ENCODE measurements at places on chromosomes 3 and 15.

- DNase-seq, result no peak
Observed at GRCh38 chr15:62474771-62475124, 309.7 kb upstream of the C2CD4B start.

GRCh38 chr15:74174219-74174957 lies 878 bp downstream of the ISLR start:
- peak; percentile 87 for DNase-seq

- no peak for DNase-seq
Observed at GRCh38 chr3:36814066-36814717, 49.8 kb upstream of the DCLK3 start.

GRCh38 chr15:63332367-63333124 lies 49.1 kb downstream of the CA12 start:
- no peak for DNase-seq

DNA sequence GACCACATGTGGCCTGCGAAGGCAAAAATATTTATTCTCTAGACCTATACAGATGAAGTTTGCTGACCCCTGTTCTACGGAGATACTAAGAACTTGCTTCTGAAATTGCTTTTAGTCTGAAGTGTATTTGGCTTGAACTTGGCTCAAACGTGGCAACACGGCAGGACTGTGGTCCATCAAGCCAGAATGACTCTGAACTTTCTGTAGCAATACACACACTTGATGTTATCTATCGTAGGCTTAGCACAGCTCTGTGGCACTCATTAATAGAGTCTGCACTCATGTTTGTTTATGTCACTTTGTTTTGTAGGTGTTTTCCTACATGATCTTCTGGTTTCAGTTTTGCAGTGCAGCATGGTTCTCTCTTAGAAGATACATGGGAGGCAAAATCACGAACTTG lies 298.1 kb downstream of the ADAMTS17 start:
- DNase-seq, result peak; percentile 44

- no peak for DNase-seq
Observed at GRCh38 chr15:82900511-82901060, 51.9 kb downstream of the HOMER2 start.

DNA sequence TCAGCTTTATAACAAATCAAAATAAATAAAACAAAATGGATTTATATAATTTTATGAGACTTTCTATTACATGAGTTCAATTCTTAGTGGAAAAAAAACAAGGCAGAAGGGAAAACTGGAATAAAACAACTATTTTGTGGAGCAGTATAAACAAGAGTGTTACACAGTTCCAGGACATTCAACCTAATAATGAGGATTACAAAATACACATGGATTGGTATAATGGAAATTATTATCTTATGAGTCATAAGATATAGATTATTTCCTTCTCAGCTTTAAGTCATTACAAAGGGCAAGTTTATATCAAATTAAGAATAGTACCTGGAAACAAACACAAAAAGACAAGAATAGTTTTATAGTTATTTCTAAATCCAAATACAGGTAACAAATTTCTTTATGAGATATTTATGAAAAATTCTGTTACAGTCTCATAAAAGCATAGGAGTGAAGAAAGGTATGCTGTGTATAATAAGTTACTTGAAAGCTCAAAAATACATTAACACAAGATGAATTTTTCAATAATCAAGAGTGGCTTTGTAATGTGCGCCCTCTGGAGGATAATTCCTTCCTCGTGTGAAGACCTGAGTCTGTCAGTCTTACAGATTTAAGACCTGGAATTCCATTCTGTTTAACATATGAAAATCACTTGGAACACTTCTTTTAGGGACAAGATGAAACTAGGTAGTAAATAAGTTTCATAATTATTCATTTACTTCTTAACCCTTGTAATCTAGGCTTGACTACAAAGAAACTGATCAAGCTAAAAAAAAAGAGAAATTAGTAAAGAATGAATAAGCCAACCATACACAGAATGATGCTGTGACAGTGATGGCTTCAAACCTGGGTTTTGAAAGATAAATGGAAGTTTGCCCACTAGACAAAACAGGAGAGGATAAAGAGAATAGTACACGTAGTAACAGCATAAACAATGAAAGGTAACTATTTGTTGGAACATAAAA lies 9.5 kb downstream of the COPS2 start:
- no peak for DNase-seq

DNA sequence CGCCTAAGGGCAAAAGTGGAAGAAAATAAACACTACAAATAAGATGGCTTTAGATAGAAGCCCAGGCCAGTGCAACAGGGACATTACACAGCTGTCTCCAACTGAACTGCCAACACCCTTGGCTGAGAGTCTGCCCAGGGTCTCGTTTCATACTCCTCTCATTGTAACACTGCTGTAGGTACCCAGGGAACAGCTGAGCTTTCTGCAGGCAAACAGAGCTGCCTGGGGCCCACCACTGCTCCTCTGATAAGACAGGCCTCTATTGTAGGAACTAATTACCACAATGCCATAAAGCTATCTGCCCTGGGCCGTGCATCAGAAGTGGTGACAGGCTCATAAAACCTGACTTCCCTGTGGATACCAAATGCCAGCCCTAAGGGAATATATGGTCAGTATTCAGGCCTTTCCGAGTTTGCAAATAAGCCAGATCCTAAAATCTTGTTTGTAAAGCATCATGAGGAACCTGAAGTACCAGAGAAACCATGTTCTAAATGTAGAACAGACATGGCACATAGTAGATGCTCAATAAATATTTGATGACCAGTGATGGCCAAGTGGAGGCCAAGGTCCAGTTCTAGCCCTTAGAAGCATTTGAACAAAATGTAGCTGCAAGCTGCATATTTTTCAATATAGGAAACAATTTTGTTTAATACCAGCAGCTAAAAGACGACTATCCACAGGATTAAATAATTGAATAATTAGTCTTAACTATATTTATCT lies 84.3 kb upstream of the NEO1 start:
- DNase-seq, result no peak

- no peak for DNase-seq
Observed at GRCh38 chr15:38059665-38060064, 125.2 kb downstream of the TMCO5A start.

GRCh38 chr3:23987356-23987755 lies 42.3 kb downstream of the NR1D2 start:
- DNase-seq, result no peak

DNA sequence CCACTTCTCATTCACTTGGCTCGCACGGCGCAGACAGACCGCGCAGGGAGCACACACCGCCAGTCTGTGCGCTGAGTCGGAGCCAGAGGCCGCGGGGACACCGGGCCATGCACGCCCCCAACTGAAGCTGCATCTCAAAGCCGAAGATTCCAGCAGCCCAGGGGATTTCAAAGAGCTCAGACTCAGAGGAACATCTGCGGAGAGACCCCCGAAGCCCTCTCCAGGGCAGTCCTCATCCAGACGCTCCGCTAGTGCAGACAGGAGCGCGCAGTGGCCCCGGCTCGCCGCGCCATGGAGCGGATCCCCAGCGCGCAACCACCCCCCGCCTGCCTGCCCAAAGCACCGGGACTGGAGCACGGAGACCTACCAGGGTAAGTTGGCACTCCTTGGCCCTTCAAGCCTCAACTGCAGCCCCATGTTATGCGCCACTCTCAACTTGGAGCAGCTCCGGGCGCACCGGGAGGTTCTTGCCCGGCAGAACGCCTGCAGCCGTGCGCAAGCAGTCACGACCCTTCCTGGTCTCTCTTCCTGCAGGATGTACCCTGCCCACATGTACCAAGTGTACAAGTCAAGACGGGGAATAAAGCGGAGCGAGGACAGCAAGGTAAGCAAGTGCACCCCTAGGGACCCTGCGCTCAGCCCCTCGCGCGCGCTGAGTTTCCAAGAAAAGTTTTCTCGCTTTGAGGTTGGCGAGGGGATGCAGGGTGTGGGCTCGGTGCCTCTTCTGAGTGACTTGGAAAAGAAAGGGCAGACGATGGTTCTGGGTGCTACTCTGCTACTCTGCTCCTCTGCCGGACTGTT lies at the start of gene BHLHE40:
Gene BHLHE40 (plus strand): TSS at position 10 of the 801 bp plus-strand sequence. CDS start 282 bp downstream, at position 292.
- DNase-seq, result no peak

DNA sequence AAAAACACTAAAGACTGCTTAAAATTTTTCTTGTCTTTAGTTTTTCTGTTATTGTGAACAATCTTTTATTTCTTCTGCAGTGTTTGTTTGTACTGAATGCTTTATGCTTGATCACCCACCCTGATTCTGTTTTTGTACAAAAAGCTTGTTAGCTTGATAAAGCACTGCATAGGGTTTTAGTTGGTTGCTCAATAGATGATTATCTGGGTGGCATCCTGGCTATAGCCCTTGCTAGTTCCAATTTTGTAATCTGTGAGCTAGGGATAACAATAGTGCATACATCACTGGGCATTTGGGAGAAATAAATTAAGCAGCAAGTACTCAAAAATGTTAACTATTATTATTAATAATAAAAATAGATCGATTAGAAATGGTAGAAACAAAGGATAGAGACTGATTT lies 102.3 kb downstream of the ZPLD1 start:
- no peak for DNase-seq

DNA sequence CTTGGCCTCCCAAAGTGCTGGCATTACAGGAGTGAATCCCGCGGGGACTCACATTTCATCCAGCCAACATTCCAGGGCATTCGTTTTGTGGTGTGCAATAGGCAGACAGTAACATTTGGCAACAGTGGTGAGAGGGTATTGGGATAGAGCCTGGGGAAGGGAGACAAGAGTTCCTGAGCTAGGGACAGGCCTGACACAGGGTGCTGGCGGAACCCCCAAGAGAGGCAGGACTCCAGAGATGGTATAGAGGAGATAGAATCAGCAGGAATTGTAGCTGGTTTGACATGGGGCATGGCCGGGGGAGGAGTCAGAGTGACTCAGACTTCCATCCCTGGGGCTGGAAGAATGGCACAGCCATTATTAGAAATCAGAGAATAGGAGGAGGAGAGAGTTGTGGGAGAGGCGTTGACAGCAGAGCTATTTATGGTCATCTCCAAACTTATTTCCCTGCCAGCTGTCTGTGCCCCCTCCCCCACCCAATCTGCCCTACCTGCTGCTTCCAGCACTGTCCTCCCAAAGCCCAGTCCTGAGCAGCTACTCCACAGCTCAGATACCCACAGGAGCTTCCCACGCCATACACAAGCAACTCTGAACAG lies 4.4 kb upstream of the IDH2 start:
- DNase-seq, result no peak

GRCh38 chr3:46480491-46481195 lies 15.9 kb upstream of the LTF start:
- DNase-seq, result no peak

DNA sequence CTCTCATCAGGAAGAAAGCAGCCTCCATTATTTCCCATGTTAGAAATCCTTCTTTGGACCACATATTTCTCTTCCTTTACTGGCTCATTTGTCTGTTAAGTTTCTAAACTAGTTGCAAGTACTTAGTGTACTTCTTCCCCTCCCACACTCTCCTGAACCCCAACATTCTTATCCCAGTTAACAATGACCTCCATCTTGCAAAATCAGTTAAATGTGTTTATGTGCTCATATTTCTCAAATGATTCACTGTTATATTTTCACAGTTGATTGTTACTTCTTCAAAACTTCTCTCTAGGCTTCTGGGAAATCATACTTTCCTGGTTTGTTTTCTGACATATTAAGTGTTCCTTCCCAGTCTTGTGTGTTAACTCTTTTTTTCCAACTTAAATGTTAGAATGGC lies 856.9 kb downstream of the EPHA3 start:
- no peak for DNase-seq

DNA sequence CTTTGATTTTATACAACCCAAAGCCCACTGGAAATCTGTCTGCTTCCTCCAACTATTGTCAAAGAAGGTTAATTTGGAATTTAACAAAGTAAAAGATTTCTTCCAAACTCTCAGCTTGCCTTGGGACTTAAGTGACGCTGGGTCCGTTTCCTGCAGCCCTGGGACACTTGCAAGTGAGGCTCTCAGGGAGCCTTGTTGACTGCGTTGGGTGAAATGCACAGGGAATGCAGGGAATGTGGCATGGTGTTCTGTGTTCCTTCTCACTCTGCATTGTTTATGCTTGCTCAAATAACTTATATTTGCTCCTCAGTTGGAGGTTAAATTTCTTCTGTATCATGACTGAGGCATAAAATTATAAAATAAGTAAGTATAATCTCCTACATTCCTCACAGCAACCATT lies 60.9 kb upstream of the TJP1 start:
- DNase-seq, result no peak

DNA sequence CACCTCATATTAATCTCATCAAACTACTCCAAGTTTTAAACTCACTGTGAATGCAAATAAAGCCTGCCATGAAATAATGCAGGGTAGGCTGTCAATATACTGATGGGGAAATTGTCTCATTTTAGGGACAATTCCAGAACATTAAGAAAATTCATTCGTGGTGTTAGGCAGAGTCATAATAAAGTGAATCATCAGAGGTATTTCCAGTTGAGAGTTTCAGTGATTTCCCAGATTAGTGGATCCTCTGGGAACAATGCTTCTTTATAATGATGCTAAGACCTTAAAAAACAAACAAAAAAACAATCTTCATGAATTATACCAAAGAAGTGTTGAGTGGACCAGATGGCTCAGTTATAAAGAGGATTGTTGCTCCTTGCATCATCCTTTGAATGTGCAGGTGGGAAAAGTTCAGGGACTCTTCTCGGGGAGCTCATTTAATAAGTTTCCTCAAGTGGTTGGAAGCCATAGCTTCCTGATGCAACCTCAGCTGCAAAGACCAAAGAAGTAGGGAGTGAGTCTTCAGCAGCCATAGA lies 360.9 kb upstream of the TRIM42 start:
- DNase-seq, result no peak

DNA sequence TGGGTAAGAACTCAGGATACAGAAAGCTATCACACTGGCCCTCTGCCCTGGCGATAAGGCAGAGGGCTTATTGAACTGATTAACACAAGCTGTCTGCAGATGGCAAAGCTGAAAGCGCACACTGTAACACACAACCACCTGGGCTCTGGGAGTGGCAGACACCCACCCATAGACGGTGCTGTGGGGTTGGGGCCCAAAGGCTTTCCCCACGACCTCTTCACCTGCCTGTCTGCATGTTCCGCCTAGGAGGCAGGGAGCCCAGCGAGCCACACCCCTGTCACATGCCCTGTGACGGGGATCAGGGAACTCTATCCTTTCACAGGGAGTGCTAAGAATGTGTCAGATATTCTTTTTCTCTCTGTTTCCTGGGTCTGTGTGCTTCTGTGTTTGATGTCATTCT lies 12.1 kb upstream of the TFG start:
- no peak for DNase-seq

DNA sequence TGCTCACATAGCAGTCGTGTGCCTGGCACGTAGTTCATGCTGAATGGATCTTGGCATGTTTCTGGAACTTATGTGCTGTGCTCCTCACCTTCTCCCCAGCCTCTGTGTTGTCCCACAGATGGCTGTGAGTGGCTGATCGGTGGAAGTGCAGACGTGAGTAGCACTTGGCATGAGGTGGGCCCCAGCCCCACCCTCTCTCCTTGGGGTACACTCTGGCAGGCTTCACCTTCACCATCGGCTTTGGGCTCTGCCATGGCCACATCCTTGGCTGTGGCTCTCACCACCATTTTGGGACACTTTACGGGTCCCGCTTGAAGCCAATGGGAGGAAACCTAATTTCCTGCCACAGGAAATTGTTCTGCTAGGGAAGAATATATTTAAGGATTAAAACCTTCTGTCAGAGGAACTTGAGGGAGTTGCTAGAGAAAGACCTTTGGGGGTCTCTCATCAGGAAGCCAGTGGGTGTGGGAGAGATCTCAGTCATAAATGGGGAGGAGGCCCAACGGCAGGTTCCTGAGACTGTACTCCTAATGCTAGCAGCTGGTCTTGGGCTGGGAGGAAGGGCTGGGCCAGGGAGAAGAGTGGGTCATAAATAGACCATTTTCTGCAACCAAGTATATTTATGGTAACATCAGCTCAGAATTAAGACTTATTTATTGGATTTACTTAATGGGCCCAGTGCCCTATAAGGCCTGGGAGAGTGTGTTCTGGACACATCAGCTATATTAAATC lies 92.3 kb downstream of the SMAD3 start:
- DNase-seq, result no peak

- DNase-seq, result no peak
Observed at GRCh38 chr3:28924744-28925360, 356.0 kb upstream of the RBMS3 start.
